Nephron progenitor cell (in vitro differentiated cells): ENCODE measurements at places on chromosomes 2 and 18.

DNA sequence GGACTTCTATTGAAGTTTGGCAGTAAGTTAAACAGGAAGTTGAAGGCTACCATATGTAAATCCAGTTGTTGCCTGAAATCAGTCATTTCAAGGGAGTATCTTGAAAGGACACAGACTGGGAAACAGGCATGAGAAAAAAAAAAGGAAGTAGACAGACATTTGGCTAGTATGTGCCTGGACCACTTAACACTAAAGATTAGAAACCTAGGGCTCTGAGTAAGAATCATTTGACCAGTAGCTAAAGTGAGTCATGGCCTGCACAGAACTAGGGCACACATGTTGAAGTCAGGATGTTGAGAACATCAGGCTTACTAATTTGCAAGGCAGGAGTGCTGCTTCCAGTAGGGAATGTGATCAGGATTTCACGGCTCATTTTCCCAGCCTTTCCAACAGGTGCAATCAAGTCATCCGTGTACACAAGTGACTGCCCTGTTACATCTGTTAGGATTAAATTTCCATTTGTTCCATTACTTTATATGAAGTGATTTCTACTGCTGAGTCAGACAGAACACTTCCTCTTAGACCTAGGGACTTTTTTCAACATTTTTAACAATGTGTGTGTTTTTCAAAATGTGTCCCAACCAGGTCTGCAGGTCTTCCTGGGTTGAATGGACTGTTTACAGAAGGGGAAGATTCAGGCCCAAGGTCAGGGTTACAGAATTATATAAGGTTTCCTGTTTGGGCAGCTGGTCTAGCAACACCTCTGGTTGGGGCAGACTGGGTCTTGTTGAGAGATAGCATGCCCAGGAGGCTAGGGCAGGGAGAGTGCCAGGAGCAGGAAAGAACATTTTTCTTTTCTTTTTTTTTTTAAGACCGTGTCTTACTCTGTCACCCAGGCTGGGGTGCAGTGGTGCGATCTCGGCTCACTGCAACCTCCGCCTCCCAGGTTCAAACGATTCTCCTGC, 145.6 kb downstream of the TGIF1 start:
- no peaks in the 10 kb centered on the region for H3K36me3 ChIP-seq
- DNase-seq: no peak
- peaks cover 70% of the 10 kb centered on the region for H3K4me1 ChIP-seq
- peak overlapping the region; percentile 83 for H3K4me3 ChIP-seq
- peaks cover 3% of the 10 kb centered on the region for H3K27me3 ChIP-seq

- peaks cover 3% of the 10 kb centered on the region for H3K27me3 ChIP-seq
- no peak overlapping the region for H3K27ac ChIP-seq
- peaks cover 26% of the 10 kb centered on the region for H3K4me1 ChIP-seq
- H3K36me3 ChIP-seq: no peaks in the 10 kb centered on the region
- H3K4me3 ChIP-seq: no peak overlapping the region
- no peak for DNase-seq
These were observed 77.9 kb upstream of the KLF7 start for GRCh38 chr2:207243601-207244000.

DNA sequence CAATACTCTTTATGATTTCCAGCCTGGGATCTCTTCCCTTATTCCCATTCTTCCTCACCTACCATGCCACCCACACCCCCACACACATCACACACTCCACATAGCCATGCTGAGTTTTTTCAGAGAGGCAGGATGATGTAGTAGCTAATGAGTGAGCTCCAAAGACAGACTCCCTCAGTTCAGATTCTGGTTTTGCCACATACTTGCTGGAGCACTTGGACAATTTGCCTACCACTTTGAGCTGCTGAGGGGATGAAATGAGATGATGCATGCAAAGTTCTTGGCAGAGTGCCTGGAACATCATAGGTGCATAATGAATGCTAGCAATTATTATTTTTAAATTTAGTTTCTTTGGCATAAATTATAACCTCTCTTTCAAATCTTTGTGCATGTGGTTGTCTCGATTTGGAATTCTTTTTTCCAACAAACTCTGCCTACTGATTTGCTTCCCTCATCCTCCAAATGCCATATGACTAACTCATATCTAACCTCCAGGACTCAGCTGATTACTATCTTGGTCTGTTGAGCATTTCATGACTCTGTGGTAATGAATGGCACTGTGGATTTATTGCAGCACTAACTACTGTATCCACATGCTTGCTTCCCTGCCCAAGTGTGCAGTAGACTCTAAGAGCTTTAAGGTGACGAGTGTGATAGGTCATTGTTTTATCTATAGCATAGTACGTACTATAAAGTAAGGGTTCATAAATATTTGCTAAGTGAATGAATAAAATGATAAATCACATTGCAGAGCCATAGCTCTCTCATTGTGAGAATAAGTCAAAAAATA, 99.1 kb downstream of the TACR1 start:
- H3K27ac ChIP-seq: no peak overlapping the region
- no peak overlapping the region for H3K4me3 ChIP-seq
- H3K4me1 ChIP-seq: peaks cover 12% of the 10 kb centered on the region

- H3K4me1 ChIP-seq: peaks cover 13% of the 10 kb centered on the region
- H3K27ac ChIP-seq: no peak overlapping the region
- H3K4me3 ChIP-seq: no peak overlapping the region
- DNase-seq: no peak
These were observed 226.8 kb downstream of the LDLRAD4 start for GRCh38 chr18:13445241-13445897.

DNA sequence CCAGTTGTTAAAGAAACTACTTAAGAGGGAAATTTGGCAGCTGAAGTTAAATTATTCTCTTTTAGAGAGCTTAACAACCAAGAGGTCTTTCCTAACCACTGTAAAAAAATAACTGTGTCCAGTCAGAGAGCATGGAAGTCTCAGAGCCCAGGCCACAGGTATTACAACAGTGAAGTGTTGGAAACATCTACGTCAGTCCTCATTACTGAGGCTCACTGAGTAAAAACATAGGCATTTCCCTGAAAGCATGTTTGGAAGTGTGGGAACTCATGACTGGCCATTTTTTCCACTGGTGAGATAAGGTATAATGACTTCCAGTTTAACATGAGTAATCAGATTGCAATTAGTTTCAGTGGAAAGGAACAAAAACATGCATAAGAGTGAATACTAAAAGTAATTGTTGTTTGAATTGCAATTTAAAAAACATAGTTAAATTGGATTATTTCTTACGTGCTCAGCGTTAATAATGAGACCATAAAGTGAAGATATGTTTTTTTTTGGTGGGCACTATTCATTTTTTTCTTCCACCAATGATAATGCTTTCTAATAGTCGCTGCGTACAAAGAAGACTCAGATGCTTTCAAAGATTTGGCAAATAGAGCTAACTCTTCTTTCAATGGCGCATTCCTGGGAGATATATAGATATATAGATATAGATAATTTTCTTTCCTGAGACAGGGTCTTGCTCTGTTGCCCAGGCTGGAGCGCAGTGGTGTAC, 60.8 kb downstream of the EFEMP1 start:
- H3K27me3 ChIP-seq: no peaks in the 10 kb centered on the region
- H3K4me1 ChIP-seq: peaks cover 20% of the 10 kb centered on the region
- H3K27ac ChIP-seq: no peak overlapping the region
- DNase-seq: no peak
- H3K4me3 ChIP-seq: no peak overlapping the region

GRCh38 chr2:121333231-121333630, 48.2 kb upstream of the TFCP2L1 start:
- no peak overlapping the region for H3K4me3 ChIP-seq
- H3K27me3 ChIP-seq: peaks cover 25% of the 10 kb centered on the region
- H3K27ac ChIP-seq: no peak overlapping the region

GRCh38 chr2:7721413-7721995, 804.3 kb downstream of the RNF144A start:
- peak overlapping the region; percentile 38 for H3K27ac ChIP-seq
- DNase-seq: no peak
- no peaks in the 10 kb centered on the region for H3K36me3 ChIP-seq
- no peaks in the 10 kb centered on the region for H3K27me3 ChIP-seq
- peaks cover 39% of the 10 kb centered on the region for H3K4me1 ChIP-seq

DNA sequence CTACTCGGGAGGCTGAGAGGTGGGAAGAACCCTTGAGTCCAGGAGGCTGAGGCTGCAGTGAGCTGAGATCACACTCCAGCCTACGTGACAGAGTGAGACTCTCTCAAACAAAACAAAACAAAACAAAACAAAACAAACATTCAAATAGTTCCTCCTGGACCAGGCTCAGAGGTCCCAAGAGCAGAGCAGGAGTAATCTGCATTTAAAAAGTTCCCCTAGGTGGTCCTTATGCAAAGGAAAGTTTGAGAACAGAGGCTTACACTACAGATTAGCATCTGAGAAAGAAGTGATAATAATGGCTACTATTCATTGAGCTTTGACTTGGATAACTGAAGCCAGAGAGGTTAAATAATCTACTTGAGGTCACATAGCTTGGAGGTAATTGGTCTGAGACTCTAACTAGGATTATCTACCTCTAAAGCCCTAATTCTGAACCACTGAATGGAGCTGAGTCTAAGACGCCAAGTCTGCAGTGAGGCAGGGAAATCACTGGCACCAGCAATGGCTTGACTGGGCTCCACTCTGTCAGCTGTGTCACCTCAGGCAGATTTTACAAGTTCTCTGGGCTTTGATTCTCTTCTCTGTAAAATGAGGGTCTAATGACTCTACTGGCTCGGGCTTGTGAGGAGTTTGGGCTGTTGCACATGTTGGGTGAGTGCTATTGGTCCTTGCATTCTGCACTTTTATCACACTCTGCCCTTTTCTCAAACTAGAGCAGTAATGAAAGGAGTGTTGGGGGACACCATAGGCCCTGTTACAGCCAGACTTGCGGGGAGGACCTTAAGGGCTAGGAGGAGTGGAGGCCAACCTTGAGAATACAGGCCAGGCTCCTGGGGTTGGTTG, 29.2 kb upstream of the DLX2 start:
- no peak for DNase-seq
- H3K36me3 ChIP-seq: no peaks in the 10 kb centered on the region
- peaks cover 9% of the 10 kb centered on the region for H3K27me3 ChIP-seq
- no peak overlapping the region for H3K4me3 ChIP-seq
- H3K4me1 ChIP-seq: no peaks in the 10 kb centered on the region

DNA sequence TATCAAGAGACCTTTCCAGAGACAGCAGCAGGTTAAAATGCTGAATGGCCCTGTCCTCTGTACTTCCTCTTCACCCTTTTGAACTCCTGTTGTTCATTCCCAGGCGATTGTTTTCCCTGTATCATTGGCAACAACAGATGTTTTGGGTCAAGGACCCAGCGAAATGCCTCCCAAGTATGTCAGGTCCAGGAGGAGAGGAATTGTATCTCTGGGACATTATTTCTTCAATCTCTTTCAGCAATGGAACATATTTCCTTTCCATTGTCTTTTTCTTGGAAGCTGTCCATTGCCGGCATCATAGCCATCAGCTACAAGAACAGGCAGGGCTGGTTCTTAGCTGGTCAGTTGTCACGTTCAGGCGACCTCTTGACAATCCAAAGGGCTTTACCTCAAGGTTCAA, 76.2 kb downstream of the NRP2 start:
- H3K36me3 ChIP-seq: peaks cover 44% of the 10 kb centered on the region
- peak overlapping the region; percentile 33 for H3K27ac ChIP-seq
- DNase-seq: no peak
- H3K4me3 ChIP-seq: no peak overlapping the region
- peaks cover 53% of the 10 kb centered on the region for H3K4me1 ChIP-seq

- H3K4me3 ChIP-seq: no peak overlapping the region
- DNase-seq: no peak
- peaks cover 31% of the 10 kb centered on the region for H3K4me1 ChIP-seq
- no peaks in the 10 kb centered on the region for H3K27me3 ChIP-seq
These were observed 263.9 kb downstream of the ALPK2 start for GRCh38 chr18:58364876-58365528.

GRCh38 chr2:209702775-209703174, 68.9 kb upstream of the UNC80 start:
- no peak for DNase-seq
- no peak overlapping the region for H3K27ac ChIP-seq
- no peaks in the 10 kb centered on the region for H3K36me3 ChIP-seq
- H3K4me1 ChIP-seq: no peaks in the 10 kb centered on the region
- no peak overlapping the region for H3K4me3 ChIP-seq

- H3K27me3 ChIP-seq: peaks cover 70% of the 10 kb centered on the region
- peak; percentile 73 for DNase-seq
- H3K36me3 ChIP-seq: no peaks in the 10 kb centered on the region
- H3K4me1 ChIP-seq: peaks cover 34% of the 10 kb centered on the region
These were observed 1.8 kb upstream of the BCL11A start for GRCh38 chr2:60555066-60555782.

GRCh38 chr2:148953426-148953825, 78.4 kb downstream of the KIF5C start:
- peaks cover 43% of the 10 kb centered on the region for H3K36me3 ChIP-seq
- DNase-seq: no peak
- H3K4me1 ChIP-seq: peaks cover 36% of the 10 kb centered on the region
- H3K27ac ChIP-seq: no peak overlapping the region
- H3K27me3 ChIP-seq: no peaks in the 10 kb centered on the region

DNA sequence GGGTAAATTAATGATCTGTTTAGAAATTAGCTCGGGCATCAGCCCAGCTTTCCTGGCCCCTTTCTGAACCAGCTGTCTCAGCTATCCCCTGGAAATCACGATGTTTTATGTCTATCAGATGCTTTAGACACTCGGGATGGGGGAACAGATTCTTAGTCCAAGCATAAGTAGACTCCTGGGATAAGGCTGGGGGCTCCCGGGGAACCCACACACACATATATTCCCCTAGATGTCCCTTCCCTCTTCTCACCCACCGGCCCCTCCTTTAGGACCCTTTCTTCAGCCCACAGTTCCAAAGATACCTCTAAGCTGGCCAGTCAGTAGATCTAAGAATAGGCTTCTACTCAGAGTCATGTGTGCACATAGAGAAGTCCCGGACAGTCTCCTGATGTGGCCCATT, 151.5 kb upstream of the COPS8 start:
- no peak overlapping the region for H3K27ac ChIP-seq
- H3K4me3 ChIP-seq: no peak overlapping the region
- no peak for DNase-seq
- H3K36me3 ChIP-seq: no peaks in the 10 kb centered on the region
- H3K27me3 ChIP-seq: peaks cover 20% of the 10 kb centered on the region

DNA sequence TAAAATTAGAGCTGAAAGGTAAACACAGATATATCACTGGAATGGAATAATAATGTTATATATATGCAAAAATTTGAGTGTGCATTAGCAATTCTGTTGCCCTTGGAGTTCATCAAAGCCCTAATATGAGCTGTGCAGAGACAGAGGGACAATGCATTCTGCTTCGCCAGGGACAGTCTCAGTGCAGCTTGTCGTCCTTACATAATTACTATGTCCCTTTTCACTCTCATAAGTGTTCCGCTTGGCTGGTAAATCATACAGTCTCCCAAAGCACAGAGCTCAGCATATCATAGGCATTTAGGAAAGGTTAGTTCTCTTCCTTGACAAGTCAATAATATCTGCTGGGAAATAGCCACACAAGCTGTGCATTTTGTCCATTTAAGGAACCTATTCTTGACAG, 30.7 kb downstream of the MAPK4 start:
- no peaks in the 10 kb centered on the region for H3K27me3 ChIP-seq
- no peak overlapping the region for H3K27ac ChIP-seq
- no peak for DNase-seq
- peaks cover 9% of the 10 kb centered on the region for H3K36me3 ChIP-seq
- no peak overlapping the region for H3K4me3 ChIP-seq
